ENCODE measurements at places on chromosomes 16 and 17. TPM values are rescaled to one million over a fixed set of nuclear protein-coding genes. Genes with fewer than 3 reads are reported as not detected.
A peak's percentile ranks its signal among the peaks of the same experiment; 100 is the strongest.

- peak; percentile 76 for DNase-seq
- peaks cover 25% of the 10 kb centered on the region for H3K4me1 ChIP-seq
- H3K36me3 ChIP-seq, result no peaks in the 10 kb centered on the region
- H3K27me3 ChIP-seq, result no peaks in the 10 kb centered on the region
Observed at GRCh38 chr16:58124601-58124915, 4.6 kb downstream of the CFAP20 start.

The TNFRSF13B gene
- total RNA-seq, result not detected

GRCh38 chr16:27097800-27098230 lies 31.1 kb downstream of the C16orf82 start:
- H3K36me3 ChIP-seq, result no peaks in the 10 kb centered on the region
- H3K27me3 ChIP-seq, result no peaks in the 10 kb centered on the region
- no peak overlapping the region for H3K4me3 ChIP-seq
- no peak for DNase-seq
- no peaks in the 10 kb centered on the region for H3K4me1 ChIP-seq

GRCh38 chr17:38452719-38453118 lies 24.5 kb downstream of the ARHGAP23 start:
- H3K27me3 ChIP-seq, result no peaks in the 10 kb centered on the region
- H3K4me3 ChIP-seq, result no peak overlapping the region
- H3K36me3 ChIP-seq, result peaks cover 7% of the 10 kb centered on the region

DNA sequence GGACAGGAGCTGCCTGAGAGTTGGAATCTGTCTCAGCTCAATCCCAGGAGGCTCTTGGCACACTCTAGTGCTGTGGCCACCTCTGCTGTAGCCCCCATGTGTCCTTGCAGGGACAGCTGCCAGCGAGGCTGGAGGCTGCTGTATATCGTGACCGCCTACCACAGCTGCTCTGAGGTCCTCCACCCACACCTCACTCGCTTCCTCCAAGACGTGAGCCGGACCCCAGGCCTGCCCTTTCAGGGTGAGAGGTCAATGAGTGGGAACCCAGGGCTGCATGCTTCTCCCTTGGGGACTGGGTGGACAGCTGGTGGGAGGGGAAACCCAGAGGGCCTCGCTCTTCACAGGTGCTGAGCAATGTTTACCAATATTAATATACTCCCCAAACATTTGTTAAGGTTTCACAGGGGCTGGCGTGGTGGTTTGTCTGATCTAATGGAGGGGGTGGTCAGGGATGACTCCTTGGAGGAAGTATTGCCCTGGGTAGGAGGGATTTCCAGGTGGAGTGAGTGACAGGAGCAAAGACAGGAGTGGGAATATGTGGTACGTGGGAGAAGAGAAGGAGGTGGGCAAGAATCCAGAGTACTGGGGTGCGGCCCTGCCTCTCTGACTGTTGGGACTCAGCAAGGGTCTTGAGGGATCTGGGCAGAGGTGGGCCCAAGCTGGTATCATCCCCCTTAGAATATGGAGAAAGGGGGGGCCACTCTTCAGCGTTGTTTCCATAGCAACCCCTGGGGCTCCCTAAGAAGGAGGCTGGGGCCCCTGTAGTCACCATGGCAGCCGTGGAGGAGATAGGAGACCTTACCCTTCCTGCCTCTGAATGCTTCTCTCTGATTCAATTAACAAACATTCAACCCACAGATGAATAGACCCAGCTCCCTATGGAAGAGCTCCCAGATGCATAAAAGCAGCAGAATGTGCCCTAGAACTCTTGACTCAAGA lies 22.2 kb upstream of the ALKBH5 start:
- no peaks in the 10 kb centered on the region for H3K36me3 ChIP-seq
- no peak overlapping the region for H3K4me3 ChIP-seq
- no peak overlapping the region for H3K27ac ChIP-seq
- H3K4me1 ChIP-seq, result 0 out of 2 replicates have a peak, but pooled peaks cover 4% of the 10 kb centered on the region
- peak; percentile 27 for DNase-seq

DNA sequence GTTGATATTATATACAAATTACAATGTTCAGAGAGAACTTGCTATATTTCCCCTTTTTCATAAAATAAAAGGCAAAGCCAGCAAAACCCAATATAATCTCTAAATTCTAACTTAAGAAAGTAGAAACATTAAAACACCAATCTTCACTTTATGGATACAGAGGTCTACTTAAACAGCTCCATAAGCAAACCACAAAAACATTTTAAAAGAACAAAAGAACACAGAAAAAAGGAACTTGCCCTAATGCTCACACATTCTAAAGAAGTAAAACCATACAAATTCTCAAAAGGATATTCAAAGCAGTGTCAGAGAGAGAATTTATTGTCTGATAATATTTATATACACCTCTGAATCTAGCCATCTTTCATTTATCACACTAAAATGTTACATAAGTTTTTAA lies 606 bp downstream of the ABCA10 start:
- DNase-seq, result no peak
- no peak overlapping the region for H3K4me3 ChIP-seq
- no peaks in the 10 kb centered on the region for H3K4me1 ChIP-seq
- no peaks in the 10 kb centered on the region for H3K36me3 ChIP-seq

- H3K4me1 ChIP-seq, result peaks cover 27% of the 10 kb centered on the region
- no peaks in the 10 kb centered on the region for H3K27me3 ChIP-seq
- no peaks in the 10 kb centered on the region for H3K36me3 ChIP-seq
- no peak overlapping the region for H3K4me3 ChIP-seq
- no peak overlapping the region for H3K27ac ChIP-seq
Observed at GRCh38 chr17:50947782-50948543, 81.8 kb upstream of the TOB1 start.

- H3K4me1 ChIP-seq, result no peaks in the 10 kb centered on the region
- no peak overlapping the region for H3K4me3 ChIP-seq
- no peak for DNase-seq
- H3K27me3 ChIP-seq, result no peaks in the 10 kb centered on the region
- no peak overlapping the region for H3K27ac ChIP-seq
- no peaks in the 10 kb centered on the region for H3K36me3 ChIP-seq
Observed at GRCh38 chr17:22511431-22511830, 819.1 kb downstream of the KCNJ18 start.

The ZG16 gene
- not detected for total RNA-seq

The ZSCAN32 gene
- total RNA-seq, result 16.5 TPM

GRCh38 chr17:42065201-42065600 lies 14.8 kb upstream of the C17orf113 start:
- H3K27ac ChIP-seq, result no peak overlapping the region
- H3K4me3 ChIP-seq, result no peak overlapping the region
- DNase-seq, result no peak
- no peaks in the 10 kb centered on the region for H3K36me3 ChIP-seq
- no peaks in the 10 kb centered on the region for H3K4me1 ChIP-seq
- peaks cover 47% of the 10 kb centered on the region for H3K27me3 ChIP-seq

GRCh38 chr17:65519462-65519861 lies 42.0 kb downstream of the AXIN2 start:
- H3K27ac ChIP-seq, result no peak overlapping the region
- H3K36me3 ChIP-seq, result no peaks in the 10 kb centered on the region
- peaks cover 14% of the 10 kb centered on the region for H3K27me3 ChIP-seq
- peaks cover 5% of the 10 kb centered on the region for H3K4me1 ChIP-seq

DNA sequence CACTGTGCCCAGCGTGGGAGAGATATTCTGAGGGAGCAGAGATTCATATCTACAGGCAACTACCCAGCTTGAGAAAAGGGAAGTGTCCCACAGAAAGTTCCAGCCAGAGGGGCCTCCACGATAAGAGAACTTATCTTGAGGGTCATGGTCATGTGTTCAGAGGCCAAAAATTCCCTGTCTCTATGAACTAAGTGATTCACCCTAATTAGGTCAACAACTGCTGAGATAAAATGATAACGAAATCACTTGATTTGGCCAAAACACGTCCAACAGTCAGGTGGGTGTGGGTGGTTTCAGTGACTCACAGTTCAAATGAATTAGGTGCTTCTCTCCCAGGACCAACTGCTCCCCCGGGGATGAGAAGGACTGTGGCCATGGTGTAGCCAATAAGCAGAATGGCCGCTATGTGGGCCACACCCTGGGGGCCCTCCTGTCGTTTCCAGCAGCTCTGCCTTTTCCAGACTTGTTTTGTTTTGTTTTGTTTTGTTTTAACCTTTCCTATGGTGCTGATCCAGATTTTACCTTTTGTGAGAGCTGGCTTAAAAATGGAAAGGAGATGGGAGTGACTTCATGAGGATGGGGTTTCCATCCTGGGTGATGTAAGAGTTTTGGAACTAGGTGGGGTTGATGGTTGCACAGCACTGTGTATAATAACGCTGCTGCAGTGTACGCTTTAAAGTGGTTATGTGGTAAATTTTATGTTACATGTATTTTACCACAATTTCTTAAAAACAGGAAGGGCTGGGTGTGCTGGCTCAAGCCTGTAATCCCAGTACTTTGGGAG lies 8.7 kb downstream of the DNAI2 start:
- H3K4me3 ChIP-seq, result no peak overlapping the region
- no peak for DNase-seq
- H3K27me3 ChIP-seq, result no peaks in the 10 kb centered on the region
- H3K27ac ChIP-seq, result no peak overlapping the region
- no peaks in the 10 kb centered on the region for H3K4me1 ChIP-seq
